ENCODE measurements at places on chromosomes 13 and 19.

DNA sequence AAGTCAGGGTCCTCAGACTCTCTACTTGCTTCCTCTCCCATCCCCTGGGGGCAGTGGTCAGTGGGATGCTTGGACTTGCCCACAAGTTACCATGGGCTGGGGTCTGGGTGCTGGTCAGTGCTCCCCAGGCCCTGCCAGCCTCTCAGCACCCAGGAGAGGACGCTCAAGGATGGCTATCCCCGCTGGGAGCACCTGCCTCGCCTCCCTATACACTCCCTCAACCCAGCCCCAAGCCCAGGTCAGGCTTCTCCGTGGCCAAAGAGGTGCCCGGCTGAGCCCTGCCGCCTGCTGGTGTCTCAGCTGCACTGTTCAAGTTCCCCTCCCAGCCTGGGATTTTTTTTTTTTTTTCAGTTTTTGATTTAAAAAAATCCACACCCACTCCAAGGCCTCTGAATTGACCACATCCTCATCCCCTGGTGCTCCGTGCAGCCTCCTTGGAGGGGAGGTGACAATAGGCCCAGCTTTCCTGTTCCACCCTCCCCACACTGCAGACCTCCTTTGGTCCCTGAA, 10.8 kb downstream of the F2RL3 start:
- DNase-seq = peak; percentile 86

DNA sequence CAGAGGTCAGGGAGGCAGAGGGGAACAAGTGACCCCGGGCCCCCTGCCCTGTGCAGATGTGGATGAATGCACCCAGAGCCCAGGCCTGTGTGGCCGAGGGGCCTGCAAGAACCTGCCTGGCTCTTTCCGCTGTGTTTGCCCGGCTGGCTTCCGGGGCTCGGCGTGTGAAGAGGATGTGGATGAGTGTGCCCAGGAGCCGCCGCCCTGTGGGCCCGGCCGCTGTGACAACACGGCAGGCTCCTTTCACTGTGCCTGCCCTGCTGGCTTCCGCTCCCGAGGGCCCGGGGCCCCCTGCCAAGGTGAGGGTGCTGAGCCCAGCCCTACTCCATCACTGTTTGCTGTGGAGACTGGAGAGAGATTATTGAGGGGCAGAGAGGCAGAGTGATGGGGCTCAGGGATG, 9.9 kb downstream of the LTBP4 start:
- no peak for DNase-seq

DNA sequence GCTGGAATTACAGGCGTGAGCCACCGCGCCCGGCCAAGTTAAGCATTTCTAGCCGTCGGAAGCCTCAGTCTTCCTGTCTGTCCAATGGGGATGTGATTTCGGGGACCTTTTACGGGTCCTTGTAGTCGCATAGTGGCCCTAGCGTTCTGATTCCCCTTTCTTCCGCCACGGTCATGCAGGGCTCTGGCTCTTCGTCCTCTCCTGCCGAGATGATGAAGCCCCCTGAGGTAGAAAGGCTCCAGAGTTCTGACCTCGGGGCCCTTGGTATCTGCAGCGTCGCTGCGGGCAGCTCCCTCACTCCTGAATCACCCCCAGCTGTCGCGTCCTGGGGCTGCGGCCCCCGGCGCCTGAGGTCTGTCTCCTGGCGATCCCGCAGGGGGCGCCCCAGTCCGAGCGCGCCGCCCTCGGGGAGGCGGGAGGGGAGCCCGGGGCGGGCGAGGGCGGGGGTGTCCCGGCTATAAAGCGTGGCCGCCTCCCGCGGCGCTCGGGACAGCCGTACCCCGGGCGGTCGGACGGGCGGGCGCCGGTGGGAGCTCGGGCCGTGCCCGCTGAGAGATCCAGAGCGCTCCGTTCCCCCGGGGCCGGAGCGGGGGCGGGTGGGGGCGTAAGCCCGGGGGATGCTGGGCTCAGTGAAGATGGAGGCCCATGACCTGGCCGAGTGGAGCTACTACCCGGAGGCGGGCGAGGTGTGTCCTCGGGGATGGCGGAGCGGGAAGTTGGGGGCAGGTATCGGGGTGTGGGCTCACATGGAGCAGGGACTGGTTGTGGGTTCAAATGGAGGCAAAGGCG, at the start of gene FOXA3:
Gene FOXA3 (plus strand): TSS at position 487 of the 789 bp plus-strand sequence. CDS start 131 bp downstream, at position 618.
- peak; percentile 74 for DNase-seq

GRCh38 chr19:8526345-8527091, 12.6 kb upstream of the ZNF414 start:
- peak; percentile 57 for DNase-seq

GRCh38 chr13:71285700-71286099, 581.3 kb downstream of the DACH1 start:
- peak; percentile 19 for DNase-seq

DNA sequence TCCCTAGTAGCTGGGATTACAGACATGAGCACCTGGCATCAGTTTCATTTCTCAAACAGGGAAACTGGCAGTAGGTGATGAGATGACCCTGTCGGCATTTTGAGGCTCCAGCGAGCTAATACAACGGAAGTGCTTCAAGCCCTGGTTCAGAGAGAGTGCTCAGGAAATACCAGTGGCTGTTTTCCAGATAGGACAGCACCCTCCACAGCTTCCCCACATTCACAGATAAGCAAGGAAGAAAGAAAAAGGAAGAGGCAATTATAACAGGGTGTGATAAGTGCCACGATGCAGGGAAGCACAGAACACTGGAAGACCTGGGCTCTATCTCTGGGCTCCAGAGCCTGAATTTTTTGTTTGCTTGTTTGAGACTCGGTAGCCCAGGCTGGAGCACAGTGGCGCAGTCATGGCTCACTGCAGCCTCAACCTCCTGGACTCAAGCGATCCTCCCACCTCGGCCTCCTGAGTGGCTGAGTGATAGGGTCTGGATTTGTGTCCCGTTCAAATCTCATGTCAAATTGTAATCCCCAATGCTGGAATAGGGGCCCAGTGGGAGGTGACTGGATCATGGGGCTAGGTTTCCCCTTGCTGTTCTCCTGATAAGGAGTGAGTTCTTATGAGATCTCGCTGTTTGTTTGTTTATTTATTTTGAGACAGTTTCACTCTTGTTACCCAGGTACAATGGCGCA, 43.5 kb downstream of the PIN1 start:
- peak; percentile 47 for DNase-seq

GRCh38 chr13:43785650-43786471, 911 bp downstream of the ENOX1 start:
- peak; percentile 58 for DNase-seq
